Thymus (tissue), 14 donors: ENCODE measurements at places on chromosomes 6 and 20. TPM values are rescaled to one million over a fixed set of nuclear protein-coding genes. Genes with fewer than 3 reads are reported as not detected.

Gene GTSF1L
- 0.14 TPM for total RNA-seq

Gene C6orf52
- 1.7 TPM for total RNA-seq

Gene ARMH2
- not detected for total RNA-seq

Gene CPNE5
- 0.57 TPM for total RNA-seq

Gene LATS1
- 12.1 TPM for total RNA-seq

Gene EMILIN3
- total RNA-seq, result 1.5 TPM

Gene WFDC6
- total RNA-seq, result not detected

Gene FNDC1
- total RNA-seq, result 0.47 TPM

Gene GSTA2
- total RNA-seq, result 0.14 TPM

Gene RIPPLY2
- 0.28 TPM for total RNA-seq

DNA sequence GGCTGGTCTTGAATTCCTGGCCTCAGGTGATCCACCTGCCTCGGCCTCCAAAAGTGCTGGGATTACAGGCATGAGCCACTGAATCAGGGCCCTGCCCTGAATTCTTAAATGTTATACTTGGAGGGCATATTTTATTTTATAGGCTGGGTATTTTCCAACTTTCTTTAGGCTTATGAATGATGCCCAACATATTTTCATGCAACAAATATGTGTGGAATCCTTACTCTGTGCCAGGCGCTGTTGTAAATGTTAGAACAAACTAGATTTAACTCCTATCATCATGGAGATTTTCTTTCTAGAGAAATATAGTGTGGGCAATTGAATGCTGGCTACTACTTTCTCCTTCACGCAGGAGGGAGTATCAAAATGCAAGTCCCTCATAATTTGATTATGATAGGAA, 71.2 kb downstream of the SAMD5 start:
- no peak for DNase-seq

- no peak for DNase-seq
Measured at GRCh38 chr6:97705568-97705967, 422.6 kb upstream of the MMS22L start.

DNA sequence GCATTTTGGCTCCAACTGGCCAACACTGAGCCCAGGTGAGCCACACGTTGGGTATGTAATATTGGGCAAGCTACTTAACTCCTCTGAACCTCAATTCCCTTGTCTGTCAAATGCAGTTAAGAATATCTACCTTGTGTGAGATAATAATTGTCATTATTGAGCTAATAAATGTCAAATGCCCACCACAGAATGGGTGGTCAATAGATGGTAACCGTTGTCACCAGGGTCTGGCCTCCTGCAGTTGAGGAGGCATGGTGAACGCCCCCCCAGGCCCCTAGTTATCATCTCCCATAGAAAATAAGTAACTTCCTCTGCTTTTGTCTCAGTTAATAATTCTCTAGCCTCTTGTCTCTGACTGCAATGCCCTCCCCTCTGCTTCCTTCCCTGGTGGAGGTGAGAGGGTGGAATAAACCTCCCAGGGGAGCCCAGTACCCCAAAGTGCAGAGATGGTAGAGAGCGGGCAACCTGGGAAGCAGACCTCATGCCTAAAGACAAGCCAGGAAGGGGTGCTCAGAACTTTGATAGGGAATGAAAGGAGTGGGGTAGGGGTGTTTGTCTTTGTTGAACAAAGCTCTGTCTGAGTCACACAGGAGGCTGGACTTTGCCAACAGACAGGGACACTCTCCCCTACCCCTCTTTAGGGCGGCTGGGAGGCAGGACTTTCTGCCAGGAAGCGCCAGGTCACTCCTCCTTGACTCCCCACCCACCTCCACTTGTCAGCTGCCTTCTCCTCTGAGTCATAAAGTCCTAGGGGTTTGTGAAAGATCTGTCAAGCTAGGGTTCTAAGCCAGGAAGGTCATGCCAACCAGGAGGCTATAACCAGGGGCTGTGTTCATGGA, 1.3 kb upstream of the UNC5CL start:
- DNase-seq, result no peak

- no peak for DNase-seq
Measured at GRCh38 chr6:14194976-14195375, 77.4 kb downstream of the CD83 start.

- no peak for DNase-seq
Measured at GRCh38 chr20:12072954-12073264, 155.2 kb downstream of the BTBD3 start.

GRCh38 chr20:40757087-40757486, 68.1 kb upstream of the MAFB start:
- no peak for DNase-seq

DNA sequence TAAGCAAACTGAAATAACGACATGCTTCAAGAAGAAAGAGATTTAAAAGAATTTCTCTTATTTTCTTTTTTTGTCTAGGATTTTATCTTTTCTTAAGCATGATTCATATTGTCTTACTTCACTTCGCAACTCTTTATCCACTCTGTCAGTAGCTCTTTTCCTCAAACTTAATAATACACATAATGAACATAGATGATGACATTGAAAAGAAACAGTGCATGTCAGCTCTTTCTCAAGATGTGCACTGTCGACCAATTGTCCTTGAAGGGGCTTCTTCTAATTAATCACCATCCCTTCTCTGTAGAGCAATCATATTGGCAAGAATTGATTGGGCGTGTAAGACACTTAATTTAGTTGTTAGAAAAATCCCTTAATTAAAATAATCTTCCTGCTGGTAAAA, 356.5 kb downstream of the EYS start:
- DNase-seq, result no peak

- no peak for DNase-seq
Measured at GRCh38 chr6:138923561-138923960, 64.5 kb downstream of the REPS1 start.

DNA sequence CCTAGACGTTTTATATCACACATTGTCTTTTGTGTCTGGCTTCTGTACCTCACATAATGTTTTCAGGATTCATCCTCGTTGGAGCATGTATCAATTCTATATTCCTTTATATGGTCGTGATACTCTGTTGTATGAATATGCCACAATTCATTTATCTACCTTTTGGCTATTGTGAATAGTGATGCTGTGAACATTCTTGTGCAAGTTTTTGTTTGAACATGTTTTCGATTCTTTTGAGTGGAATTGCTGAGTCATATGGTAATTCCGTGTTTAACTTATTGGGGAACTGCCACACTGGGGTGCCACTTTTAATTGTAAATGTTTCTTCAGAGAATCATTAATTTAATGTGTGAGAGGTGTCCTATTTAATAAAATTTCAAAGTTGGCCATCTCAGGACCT, 101.2 kb downstream of the SLC35B3 start:
- no peak for DNase-seq

DNA sequence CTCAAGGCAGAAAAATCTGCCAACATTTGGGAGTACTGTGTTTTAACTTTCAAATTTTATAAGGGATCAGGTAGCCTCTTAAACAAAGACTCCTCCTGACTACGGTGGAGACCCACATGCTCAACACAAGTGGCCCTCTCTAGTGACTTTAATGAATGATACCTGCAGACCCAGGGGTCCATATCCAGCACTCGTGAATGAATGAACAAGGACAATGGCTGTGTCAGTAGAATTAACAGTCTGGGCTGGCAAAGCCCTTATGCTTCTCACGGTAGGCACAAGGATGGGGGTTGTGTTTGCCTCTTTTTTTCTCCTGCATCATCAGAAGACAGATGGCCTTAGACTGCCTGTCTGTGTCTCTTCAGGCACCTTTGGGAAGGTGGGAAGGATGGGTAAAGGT, 112.6 kb upstream of the TRAF3IP2 start:
- DNase-seq, result no peak

GRCh38 chr20:35034145-35034544, 58.5 kb downstream of the TRPC4AP start:
- DNase-seq, result no peak

DNA sequence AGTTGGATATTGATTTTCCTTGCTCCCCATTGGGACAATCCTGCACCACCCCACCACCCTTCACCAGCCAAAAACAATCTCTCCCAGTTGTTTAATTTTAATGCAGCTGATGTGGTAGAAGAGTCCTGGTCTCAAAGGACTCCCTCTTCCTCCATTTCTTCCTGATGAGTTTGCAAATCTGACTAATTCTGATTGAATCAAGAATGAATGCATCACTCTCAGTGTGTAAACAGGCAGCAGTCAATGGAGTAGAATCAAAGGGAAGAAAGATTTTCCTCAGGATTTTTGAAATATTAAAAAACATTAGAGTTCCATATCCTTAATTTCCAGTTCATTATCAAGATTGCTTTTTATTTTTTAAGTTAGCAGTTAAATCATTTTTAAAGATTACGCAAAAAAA, 54.0 kb downstream of the PLG start:
- DNase-seq, result no peak
